ENCODE measurements at places on chromosomes 3 and 15. TPM values are rescaled to one million over a fixed set of nuclear protein-coding genes. Genes with fewer than 3 reads are reported as not detected.

The CEP152 gene
- total RNA-seq, result 19.9 TPM

The FSTL1 gene
- 921 TPM for total RNA-seq

The ISLR gene
- 39.7 TPM for total RNA-seq

The MRAS gene
- total RNA-seq, result 73.6 TPM

The CCR1 gene
- total RNA-seq, result 0.87 TPM

The RNU6-1 gene
- not detected for total RNA-seq

The NPAP1 gene
- total RNA-seq, result not detected

The CCDC54 gene
- not detected for total RNA-seq

The CHRNA7 gene
- 0.37 TPM for total RNA-seq

The IRAK2 gene
- 4.9 TPM for total RNA-seq

The ATP13A4 gene
- total RNA-seq, result 0.50 TPM

The MGLL gene
- total RNA-seq, result 25.1 TPM

The FANCD2OS gene
- not detected for total RNA-seq

The DLL4 gene
- total RNA-seq, result 0.66 TPM

The PDHB gene
- 122 TPM for total RNA-seq

The PRRT3 gene
- 1.3 TPM for total RNA-seq

The C3orf85 gene
- total RNA-seq, result not detected

The RPP14 gene
- total RNA-seq, result 18.0 TPM

The MESP2 gene
- total RNA-seq, result 0.75 TPM

The CD200 gene
- 0.44 TPM for total RNA-seq

The AGBL1 gene
- total RNA-seq, result not detected

The TTLL13 gene
- total RNA-seq, result not detected

The IMPG2 gene
- total RNA-seq, result 0.44 TPM

The MINDY2 gene
- total RNA-seq, result 23.6 TPM
